ENCODE measurements at places on chromosomes 3 and 15. TPM values are rescaled to one million over a fixed set of nuclear protein-coding genes. Genes with fewer than 3 reads are reported as not detected.

The UCN2 gene
- total RNA-seq = 8.9 TPM

The GOLGA8J gene
- total RNA-seq = 0.12 TPM

The SLC12A1 gene
- not detected for total RNA-seq

The PLSCR5 gene
- total RNA-seq = not detected

The HYAL2 gene
- 26.0 TPM for total RNA-seq

The TMCO5A gene
- not detected for total RNA-seq

The NLGN1 gene
- total RNA-seq = not detected

The CYP1A2 gene
- total RNA-seq = not detected

The PHLDB2 gene
- total RNA-seq = 14.3 TPM

The EAF2 gene
- 2.2 TPM for total RNA-seq

The CHRM5 gene
- total RNA-seq = not detected

The SPINK8 gene
- not detected for total RNA-seq

The UACA gene
- 34.9 TPM for total RNA-seq

The SPINT1 gene
- total RNA-seq = 0.91 TPM

The MME gene
- total RNA-seq = not detected

The TRPC1 gene
- 7.7 TPM for total RNA-seq

The RFT1 gene
- 27.9 TPM for total RNA-seq

The RCN2 gene
- total RNA-seq = 62.1 TPM

The ACSBG1 gene
- total RNA-seq = 0.31 TPM

The KNG1 gene
- total RNA-seq = not detected

The MNS1 gene
- 2.8 TPM for total RNA-seq

The ITIH3 gene
- not detected for total RNA-seq

The CPEB1 gene
- total RNA-seq = 3.2 TPM

The AGBL1 gene
- not detected for total RNA-seq

The GOLGA6C gene
- total RNA-seq = not detected

The VIPR1 gene
- 0.83 TPM for total RNA-seq

The CD200 gene
- not detected for total RNA-seq

The RAD51 gene
- total RNA-seq = 18.4 TPM

The TGM4 gene
- total RNA-seq = 0.07 TPM

The EFHB gene
- total RNA-seq = 2.0 TPM

The PDCD10 gene
- total RNA-seq = 53.6 TPM

The SEMA5B gene
- 0.33 TPM for total RNA-seq

The P3H2 gene
- total RNA-seq = 33.0 TPM

The FGF12 gene
- 0.81 TPM for total RNA-seq

The TMEM158 gene
- total RNA-seq = 15.2 TPM

The MRAS gene
- total RNA-seq = 10.5 TPM

The P2RY1 gene
- 0.50 TPM for total RNA-seq

The CACNA1D gene
- 0.57 TPM for total RNA-seq

The SPTBN5 gene
- 0.25 TPM for total RNA-seq

The CACNA2D3 gene
- total RNA-seq = 0.09 TPM

The POC1A gene
- 17.5 TPM for total RNA-seq

The ABHD10 gene
- 15.5 TPM for total RNA-seq

The LRRN1 gene
- not detected for total RNA-seq

The SAMMSON gene
- total RNA-seq = not detected

The ALDH1L1 gene
- total RNA-seq = 0.76 TPM

Data from A549 treated with Mapracorat at 1 μM for 4 hours (cell line).